ENCODE measurements at places on chromosomes 11 and 22. TPM values are rescaled to one million over a fixed set of nuclear protein-coding genes. Genes with fewer than 3 reads are reported as not detected.

- no peak for DNase-seq
Observed at GRCh38 chr22:31747441-31747840, 2.5 kb downstream of the PRR14L start.

GRCh38 chr22:41511521-41511968, 32.7 kb downstream of the POLR3H start:
- no peak for DNase-seq

- no peak for DNase-seq
Observed at GRCh38 chr11:117898059-117898458, 21.6 kb upstream of the FXYD6 start.

DNA sequence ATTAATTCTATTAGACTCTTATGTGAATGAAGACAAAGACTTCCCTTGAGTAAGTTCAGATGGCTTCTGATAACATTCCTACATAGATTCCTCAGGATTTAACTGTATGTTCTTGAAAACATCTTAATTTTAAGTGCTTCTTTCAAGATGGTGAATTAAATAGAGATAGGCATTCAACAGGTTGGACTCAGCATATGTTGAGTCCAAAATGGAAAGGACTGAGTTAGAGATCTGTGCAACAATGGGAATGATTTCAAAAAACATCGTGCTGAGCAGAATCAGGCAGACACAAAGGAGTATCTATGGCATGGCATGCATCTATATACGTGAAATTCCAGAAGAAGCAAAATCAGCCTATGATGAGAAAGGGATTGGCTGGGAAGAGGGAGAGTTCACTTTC, 36.2 kb downstream of the ZNF195 start:
- no peak for DNase-seq

- DNase-seq: no peak
Observed at GRCh38 chr11:110123003-110123402, 29.8 kb downstream of the ZC3H12C start.

The SCN4B gene
- 0.27 TPM for total RNA-seq

DNA sequence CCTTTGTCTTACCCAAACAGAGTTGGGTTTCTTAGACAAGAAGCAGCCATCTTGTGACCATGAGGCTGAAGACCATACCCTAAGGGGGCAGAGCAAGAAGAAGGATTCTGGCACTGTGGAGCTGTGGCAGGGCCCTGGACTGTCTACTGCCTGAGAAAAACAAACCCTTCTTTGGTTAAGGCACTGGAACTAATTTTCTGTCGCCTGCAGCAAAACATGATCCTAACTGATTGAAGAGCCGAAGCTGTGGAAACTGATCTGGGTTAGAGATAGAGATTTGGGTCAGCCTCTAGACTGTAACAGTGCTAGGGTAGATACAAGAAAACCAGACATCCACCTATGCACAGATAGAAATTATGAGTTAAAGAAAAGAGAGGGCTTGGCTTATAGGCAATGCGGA, 11.3 kb upstream of the ACER3 start:
- DNase-seq: no peak

DNA sequence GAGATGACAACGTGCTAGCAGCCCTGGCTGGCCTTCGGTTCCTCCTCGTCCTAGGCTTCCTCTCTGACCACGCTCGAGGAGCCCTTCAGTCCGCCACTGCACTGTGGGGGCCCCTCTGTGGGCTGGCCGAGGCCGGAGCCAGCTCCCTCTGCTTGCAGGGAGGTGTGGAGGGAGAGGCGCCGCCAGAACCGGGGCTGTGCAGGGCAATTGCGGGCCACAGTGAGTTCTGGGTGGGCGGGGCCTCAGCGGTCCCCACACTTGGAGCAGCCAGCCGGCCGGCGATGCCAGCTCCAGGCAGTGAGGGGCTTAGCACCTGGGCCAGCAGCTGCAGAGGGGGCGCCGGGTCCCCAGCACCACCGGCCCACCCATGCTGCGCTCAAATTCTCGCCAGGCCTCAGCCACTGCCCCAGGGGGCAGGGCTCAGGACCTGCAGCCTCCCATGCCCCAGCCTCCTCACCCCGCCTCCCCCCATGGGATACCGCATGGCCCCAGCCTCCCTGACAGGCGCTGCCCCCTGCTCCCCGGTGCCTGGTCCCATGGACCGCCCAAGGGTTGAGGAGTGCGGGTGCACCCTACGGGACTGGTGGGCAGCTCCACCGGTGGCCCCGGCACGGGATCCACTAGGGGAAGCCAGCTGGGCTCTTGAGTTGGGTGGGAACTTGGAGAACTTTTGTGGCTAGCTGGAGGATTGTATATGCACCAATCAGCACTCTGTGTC, 399.4 kb downstream of the LUZP2 start:
- no peak for DNase-seq

- DNase-seq: no peak
Observed at GRCh38 chr11:102494216-102494615, 36.3 kb downstream of the MMP7 start.

DNA sequence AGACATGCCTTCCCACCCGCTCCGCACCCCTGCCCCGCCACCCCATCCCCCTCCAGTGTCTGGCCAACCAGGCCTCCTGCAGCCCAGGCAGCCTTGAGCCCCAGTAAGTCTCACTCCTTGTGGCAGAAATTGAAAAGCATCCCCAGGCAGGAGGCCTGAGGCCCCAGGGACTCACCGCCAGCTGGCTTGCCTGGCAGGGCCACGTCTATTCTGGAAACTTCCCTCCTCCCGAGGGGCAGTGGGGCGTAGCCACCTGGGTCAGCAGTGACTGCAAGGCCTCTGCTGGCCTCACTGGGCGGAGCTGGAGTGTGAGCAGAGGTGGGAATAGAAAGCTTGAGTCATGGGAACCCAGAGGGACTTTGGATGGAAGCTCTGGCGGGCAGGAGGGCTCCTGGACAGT, 26.3 kb downstream of the ANO1 start:
- no peak for DNase-seq

The NAV2 gene
- total RNA-seq: 0.54 TPM

DNA sequence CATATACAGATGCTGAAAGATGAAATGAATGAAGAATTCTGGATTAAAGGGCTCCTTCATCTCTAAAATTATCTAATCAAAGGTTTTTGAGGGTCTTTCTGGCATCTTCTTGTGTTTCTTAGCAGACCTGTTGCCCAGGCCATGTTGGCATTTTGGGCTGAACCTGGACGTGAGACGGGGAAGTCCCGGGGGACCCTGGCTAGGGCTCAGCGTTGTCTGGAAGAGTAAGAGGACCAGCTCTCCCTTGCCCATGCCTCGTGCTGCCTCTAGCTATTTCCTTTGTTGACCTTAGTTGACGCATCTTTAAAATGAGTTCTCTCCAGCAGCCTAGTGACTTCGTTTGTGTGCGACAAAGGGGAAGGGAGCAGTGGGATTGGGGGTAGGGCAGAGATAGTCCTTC, 152.2 kb downstream of the ST3GAL4 start:
- no peak for DNase-seq

GRCh38 chr11:102971766-102972165, 16.2 kb upstream of the MMP13 start:
- DNase-seq: no peak

- no peak for DNase-seq
Observed at GRCh38 chr11:78788533-78788932, 213.9 kb upstream of the NARS2 start.

DNA sequence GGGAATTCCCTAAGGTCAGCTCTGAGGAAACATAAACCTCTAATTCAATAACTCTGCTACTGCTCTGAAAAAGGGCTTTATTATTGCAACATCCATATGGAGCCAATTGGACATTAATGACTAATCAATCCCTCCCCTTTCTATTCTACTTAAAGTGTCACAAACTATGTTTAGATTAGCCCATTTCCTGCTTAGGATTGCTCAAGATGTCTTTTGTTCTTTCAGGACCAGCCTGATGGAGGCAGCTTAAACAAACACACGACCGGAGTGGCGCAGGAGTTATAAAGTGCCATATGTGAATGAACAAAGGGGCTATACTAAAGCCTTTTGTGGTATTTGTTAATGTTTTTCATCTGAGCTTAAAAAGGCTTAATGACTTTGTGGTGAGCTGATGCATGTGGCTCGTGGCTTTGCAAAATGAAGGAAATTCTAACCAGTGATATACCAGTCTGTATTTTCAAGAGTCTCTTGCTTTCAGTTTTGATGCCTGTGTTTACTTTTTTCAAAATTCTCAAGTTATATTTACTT, 354.4 kb downstream of the SOX6 start:
- DNase-seq: no peak

The ETS1 gene
- total RNA-seq: 449 TPM

GRCh38 chr22:37752189-37753087, 55.3 kb upstream of the GCAT start:
- DNase-seq: no peak

The ZDHHC13 gene
- 25.9 TPM for total RNA-seq

GRCh38 chr22:46007003-46007847, 30.3 kb upstream of the WNT7B start:
- DNase-seq: peak; percentile 42

The SEC14L2 gene
- 13.8 TPM for total RNA-seq

DNA sequence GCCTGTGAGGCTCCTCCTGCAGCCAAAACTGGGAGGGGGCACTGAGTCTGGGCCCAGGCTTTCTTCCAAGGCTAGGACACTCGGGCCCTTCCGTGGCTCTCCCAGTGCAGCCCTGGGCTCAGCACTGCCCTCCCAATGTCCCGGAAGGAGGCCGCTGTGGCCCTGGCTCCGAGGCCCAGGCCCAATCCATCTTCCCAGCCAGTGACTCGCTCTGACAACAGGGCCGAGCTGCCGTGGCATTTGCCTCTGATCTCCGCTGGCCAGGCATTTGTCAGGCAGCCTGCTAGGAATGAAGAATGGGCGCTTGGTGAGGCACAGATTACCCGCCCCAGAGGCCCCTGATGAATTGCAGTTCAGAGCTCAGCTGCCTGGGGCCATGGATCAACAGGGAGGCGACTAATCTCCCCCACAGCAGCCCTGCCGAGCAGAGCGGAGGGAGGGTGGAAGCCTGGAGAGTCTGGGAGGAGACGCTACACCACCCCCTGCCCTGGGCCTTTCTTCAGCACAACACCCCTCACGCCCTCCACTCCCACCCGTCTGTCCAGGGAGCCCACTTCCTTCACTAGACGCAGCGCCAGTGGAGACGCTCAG, 8.3 kb downstream of the FXYD2 start:
- DNase-seq: no peak

The SLC25A45 gene
- total RNA-seq: 13.2 TPM

GRCh38 chr22:49106096-49106841, 721.4 kb downstream of the BRD1 start:
- DNase-seq: no peak

GRCh38 chr11:108498816-108499408, 728 bp upstream of the POGLUT3 start:
- DNase-seq: peak; percentile 7

The OR52H1 gene
- total RNA-seq: not detected

The ACR gene
- total RNA-seq: not detected

- DNase-seq: peak; percentile 34
Observed at GRCh38 chr11:13339195-13340153, 61.9 kb downstream of the BMAL1 start.

DNA sequence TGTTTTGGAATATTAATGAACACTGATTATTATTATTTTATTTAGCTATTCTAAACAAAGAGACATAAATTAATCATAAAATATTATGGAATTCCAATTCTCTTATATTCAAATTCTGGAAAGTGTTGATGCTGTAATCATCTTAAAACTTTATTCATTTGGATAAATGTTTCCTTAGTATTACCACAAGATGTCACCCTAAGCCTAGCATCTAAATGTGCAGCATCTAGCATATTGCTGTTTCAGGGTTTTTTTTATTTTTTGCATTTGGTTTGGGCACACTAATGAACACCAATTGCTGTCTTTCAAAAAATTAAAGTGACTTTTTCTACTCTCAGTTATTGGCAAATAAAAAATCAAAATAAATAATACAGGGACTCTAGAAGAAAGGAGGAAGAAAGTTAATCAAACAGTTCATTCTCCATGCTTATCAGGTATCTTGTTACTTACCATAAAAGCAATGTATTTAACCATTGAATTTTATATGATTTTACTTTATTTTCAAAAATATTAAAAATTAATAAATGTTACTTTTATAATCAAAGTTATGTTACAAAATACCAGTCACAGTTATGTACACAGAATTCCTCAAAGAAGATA, 31.8 kb downstream of the DLG2 start:
- DNase-seq: no peak

The OVOL1 gene
- total RNA-seq: 0.09 TPM

The OR52A1 gene
- total RNA-seq: not detected

The MCHR1 gene
- total RNA-seq: not detected

The KDELR3 gene
- 1.1 TPM for total RNA-seq

GRCh38 chr11:43359422-43359818, 700 bp downstream of the TTC17 start:
- peak; percentile 65 for DNase-seq

- DNase-seq: no peak
Observed at GRCh38 chr11:99068832-99069231, 48.1 kb downstream of the CNTN5 start.

- DNase-seq: no peak
Observed at GRCh38 chr11:73454987-73455386, 78.8 kb downstream of the RELT start.

The PCNX3 gene
- total RNA-seq: 30.7 TPM

DNA sequence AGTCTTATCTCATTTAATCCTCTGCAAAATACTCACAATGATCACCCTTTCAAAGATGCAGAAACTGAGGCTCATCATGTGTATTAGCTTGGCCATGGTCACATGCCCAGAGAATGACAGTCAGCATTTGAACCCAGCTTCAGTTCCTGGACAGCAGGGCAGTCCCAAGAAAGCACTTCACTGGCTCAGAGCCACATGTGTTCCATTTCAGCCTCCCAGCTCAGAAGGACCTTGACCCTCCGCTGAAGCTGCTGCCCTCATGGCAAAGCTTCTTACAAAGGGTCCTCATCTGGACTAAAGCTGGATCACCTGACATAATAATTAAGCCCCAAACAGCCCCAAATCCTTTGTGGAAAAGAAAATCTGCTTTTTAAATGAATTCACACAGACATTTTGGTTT, 37.0 kb downstream of the TENM4 start:
- DNase-seq: no peak

The NXPE1 gene
- total RNA-seq: not detected

The C22orf31 gene
- total RNA-seq: not detected

DNA sequence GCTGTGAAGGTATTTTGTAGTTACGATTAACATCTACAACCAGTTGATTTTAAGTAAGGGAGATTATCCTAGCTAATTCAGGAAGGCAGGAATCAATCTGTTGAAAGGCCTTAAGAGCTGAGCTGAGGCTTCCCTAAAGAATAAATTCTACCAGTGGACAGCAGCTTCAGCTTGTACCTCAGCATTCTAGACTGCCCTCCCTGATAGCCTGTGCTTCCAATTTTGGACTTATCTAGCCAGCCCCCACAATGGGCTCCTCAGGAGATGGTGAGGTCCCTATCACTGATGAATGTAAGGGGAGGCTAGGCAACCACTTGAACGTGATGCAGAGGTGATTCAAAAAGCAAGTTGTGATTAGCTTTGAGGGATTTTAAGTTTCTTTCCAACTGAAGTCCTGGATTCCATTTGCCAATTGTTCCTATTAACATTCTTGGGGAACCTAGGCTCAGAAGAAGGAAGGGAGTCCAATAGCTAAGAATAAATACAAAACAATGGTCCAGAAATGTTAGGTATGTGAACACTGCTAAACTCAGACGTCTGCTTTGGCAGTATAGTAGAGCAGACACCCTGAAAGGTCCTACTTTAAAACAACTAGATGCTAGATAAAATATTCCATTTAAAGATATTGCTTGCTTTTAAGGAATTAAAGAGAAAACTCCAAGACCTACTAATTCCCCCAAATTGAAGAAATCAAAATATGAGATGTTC, 404.3 kb upstream of the TENM4 start:
- DNase-seq: no peak

GRCh38 chr11:65997286-65997685, 4.7 kb downstream of the EIF1AD start:
- DNase-seq: no peak

The ROBO4 gene
- total RNA-seq: not detected

- no peak for DNase-seq
Observed at GRCh38 chr11:38138972-38139371, 1540.9 kb upstream of the RAG2 start.

The CCDC88B gene
- total RNA-seq: 58.4 TPM

Measured in activated CD4-positive, alpha-beta T cell treated with anti-CD3 and anti-CD28 coated beads for 36 hours (primary cell).